ENCODE measurements at places on chromosomes 4 and X. TPM values are rescaled to one million over a fixed set of nuclear protein-coding genes. Genes with fewer than 3 reads are reported as not detected.

Gene FGFBP2
- polyA plus RNA-seq = 1.7 TPM

Gene FUNDC1
- 22.5 TPM for polyA plus RNA-seq

Gene ATP2B3
- 0.27 TPM for polyA plus RNA-seq

Gene RENBP
- 1.4 TPM for polyA plus RNA-seq

Gene RIPPLY1
- 0.41 TPM for polyA plus RNA-seq

Gene GIMD1
- not detected for polyA plus RNA-seq

Gene CDX4
- not detected for polyA plus RNA-seq

Gene IQCM
- not detected for polyA plus RNA-seq

Gene NEIL3
- 4.6 TPM for polyA plus RNA-seq

Gene MTTP
- 1.5 TPM for polyA plus RNA-seq

Gene ADGRG4
- 0.03 TPM for polyA plus RNA-seq

Gene POLN
- 4.1 TPM for polyA plus RNA-seq

Gene ZGRF1
- polyA plus RNA-seq = 14.3 TPM

Gene FAT1
- polyA plus RNA-seq = 79.0 TPM

Gene TMEM35A
- polyA plus RNA-seq = 2.1 TPM

Gene RTL3
- polyA plus RNA-seq = 2.0 TPM

Gene RPS6KA6
- polyA plus RNA-seq = 3.5 TPM

Gene RHOH
- polyA plus RNA-seq = 0.98 TPM

Gene PHOX2B
- not detected for polyA plus RNA-seq

Gene SORBS2
- polyA plus RNA-seq = 18.0 TPM

Gene ARHGEF6
- polyA plus RNA-seq = 53.2 TPM

All from muscle of arm (tissue), 14 donors.